NT2/D1 (cell line): ENCODE measurements at places on chromosomes 4 and X.
A peak's percentile ranks its signal among the peaks of the same experiment; 100 is the strongest.

DNA sequence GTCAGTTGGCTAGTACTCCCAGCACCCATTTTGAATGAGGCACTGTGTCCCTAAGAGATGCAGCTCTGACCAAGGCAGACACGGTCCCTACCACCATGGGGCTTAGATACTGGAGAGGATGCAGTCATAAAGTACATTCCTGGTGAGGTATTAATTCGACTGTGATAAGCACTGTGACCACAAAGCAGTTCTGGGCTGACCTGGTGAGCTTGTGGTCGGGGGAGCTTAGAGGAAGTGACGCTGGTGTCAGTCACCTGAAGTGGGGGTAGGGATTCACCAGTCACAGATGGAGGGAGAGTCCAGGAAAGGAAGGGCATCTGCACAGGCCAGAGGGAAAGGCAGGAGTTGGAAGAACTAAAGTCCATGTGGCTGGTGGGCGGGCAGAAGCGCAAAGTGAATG lies 15.8 kb upstream of the CLTRN start:
- no peak for DNase-seq

- DNase-seq = no peak
Observed at GRCh38 chr4:161314371-161314770, 849.4 kb downstream of the FSTL5 start.

- DNase-seq = no peak
Observed at GRCh38 chr4:39062770-39063097, 702 bp downstream of the KLHL5 start.

- DNase-seq = peak; percentile 39
Observed at GRCh38 chr4:15004739-15005301, 2.5 kb downstream of the CPEB2 start.

- no peak for DNase-seq
Observed at GRCh38 chr4:78742300-78742699, 33.9 kb upstream of the BMP2K start.

GRCh38 chr4:186016796-186017195 lies 52.2 kb upstream of the TLR3 start:
- DNase-seq = no peak

- no peak for DNase-seq
Observed at GRCh38 chr4:93646233-93646930, 182.2 kb upstream of the ATOH1 start.

DNA sequence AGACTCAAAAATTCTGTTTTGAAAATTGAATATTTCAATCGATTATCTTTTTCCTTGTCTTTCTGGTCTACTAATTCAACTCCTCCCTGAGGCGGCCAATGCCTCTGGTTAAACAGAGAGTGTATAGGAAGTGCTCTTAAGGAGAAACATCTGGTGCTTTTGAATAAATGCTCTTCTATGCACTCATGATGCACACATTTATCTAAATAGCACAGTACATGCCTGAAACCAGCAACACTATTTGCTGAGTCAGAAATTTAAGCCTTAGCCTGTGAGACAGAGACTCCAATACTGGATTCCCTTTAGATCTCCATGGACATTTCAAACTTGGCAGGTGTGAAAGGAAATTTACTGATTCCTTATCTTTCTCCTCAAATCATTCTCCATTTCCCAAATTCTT lies 118.6 kb downstream of the SLIT2 start:
- DNase-seq = no peak

DNA sequence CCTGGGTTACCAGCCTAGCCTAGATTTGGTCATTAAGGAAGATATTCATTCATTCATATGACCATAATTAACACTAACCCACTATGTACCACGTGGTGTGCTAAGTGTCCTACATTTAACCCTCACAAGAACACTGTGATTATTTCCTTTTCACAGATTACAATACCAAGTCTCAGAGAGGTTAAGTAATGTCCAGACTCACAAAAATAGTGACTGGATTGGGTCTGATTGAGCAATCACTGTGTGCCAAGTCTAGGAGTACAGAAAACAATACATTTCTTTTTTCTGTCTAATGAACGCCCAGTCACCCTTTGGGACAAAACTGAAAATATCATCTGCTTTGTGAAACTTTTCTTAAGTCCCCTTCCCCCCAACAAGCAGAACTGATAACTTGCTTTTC lies 7.6 kb upstream of the DLG3 start:
- DNase-seq = no peak

GRCh38 chr4:129344058-129344457 lies 248.1 kb downstream of the C4orf33 start:
- no peak for DNase-seq

DNA sequence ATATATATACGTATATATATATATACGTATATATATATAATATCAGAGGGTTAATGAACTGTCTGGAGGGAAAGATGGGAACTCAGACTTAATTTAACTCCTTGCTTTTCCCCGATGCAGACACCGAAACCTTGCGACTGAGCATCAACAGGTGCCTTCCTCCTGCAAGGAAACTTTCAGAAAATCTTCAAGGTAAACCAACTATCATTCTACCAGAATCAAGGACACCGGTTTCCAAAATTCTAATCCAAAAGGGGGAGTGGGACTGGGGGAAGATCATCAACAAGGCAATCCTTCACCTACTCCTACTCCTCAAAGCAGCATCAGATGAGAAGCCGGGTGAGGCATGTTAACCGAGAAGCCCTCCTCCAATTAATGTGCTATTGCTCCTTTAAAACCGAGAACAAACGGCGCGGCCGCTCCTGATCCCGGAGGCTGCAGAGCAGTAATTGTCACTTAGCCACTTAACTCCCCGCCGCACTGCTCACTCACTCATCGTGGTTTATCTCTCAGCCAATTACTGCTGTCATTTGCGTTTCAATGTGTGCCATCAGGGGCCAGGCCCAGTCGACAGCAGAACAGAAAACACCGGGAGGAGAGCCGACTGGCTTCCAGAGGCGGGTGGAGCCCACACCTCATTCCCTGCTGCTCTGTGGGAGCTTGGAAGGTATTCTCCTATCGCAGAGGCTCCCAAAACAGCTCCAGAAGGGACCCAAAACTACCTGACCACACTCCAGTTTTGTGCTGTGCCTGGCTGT lies 61.7 kb downstream of the MAML3 start:
- DNase-seq = peak; percentile 60

DNA sequence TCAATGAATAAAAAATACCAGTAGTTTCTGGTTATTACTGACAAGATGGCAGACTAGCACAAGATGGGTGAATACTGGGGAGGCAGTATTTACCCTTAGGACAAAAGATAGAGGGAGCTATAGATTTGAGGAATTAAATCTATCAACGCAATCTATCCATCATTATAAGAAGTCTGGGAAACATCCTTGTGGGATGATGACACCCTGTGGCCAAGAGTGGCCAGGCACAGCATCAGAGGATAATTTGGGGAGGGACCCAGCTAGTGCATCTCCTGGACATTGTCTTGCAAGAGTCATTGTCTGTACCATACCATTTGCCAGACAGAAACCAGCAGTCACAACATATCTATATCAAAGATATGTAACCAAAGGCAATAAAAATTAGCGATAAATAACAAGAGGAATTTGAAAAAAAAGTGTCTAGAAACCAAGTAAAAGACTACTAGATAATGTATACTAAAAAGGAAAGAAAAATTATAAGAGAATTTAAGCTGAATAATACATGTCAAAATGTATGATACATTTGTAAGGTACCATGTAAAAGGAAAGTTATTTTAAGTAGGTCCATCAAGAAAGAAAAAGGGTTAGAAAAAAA lies 22.9 kb downstream of the KCTD8 start:
- no peak for DNase-seq

DNA sequence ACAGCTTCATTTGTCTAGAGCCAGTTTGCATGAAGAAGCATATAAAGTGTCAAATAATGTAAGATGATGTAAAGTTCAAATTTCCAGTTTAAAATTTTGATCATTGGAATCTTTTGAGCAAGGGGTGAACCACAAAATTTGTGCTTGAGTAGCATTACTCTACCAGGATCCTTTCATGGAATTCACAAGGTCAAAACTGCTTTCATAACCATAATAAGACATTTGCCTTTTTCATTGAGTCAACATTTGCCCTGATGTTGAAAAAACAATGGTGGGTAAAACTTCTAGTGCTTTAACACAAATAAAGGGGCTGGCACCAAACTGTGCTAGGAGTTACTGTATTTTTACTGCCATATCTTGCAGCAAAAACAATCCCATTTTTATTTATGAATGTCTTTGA lies 142.2 kb downstream of the GLRA3 start:
- DNase-seq = no peak

GRCh38 chrX:31546126-31546525 lies 474.3 kb upstream of the FTHL17 start:
- DNase-seq = no peak

GRCh38 chr4:135538698-135539097 lies 1337.1 kb upstream of the PABPC4L start:
- DNase-seq = no peak

DNA sequence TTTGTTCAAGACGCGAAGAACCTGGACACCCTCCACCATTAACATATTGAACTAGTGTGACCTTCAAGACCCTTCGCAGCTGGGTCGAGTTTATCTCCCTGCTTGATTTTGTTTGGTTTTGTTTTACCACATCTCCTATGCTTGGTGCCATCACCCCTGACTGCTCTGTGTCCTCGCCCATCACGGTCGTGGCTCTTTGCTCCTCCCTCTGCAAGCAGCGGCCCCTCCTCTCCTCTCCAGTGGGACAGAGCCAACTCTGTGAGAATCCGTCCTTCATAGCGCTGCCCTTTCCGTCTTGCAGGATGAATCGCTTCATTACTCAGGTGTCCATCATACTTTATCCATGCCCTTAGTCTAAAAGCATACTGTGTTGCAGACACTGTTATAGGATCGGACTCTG lies 9.1 kb upstream of the FAM149A start:
- DNase-seq = no peak

DNA sequence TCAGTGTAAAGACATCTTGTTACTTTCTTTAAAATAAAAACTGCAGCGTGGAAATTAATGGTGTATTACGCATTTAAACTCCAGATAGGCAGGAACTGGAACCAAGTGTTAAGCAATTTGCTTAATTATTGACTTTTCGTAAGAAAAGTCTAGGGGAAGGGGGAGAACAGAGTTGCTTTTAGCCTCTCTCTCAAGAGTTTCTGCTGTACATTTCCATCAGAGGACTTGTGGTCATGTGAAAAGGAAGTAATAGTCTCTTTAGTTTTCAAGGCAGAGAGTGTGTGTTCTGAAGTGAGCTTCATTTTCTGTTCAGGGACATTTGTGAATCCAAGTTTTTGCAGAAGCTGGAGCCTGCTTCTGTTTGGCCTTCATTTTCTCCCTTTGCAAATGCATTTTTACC lies 127.2 kb downstream of the UBE2K start:
- no peak for DNase-seq

DNA sequence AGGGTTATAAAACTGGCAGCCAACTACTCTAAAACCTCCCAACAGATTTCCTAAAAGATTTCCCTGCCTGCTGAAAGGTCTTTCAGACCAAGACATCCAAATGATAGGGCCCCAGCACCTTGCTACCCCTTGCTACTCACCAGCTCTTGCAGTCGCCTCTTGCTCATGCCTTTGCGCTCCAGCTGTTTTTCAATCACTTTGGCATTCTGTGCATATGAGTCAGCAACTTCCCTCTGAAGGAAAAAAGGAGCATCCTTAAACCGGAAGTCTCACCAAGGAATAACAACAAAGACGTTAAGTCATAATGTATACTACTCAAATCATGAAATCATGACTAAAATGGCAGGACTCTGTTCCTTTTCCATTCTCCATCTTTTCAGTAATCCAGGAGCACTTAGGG lies 24.0 kb downstream of the STEEP1 start:
- DNase-seq = peak; percentile 49

DNA sequence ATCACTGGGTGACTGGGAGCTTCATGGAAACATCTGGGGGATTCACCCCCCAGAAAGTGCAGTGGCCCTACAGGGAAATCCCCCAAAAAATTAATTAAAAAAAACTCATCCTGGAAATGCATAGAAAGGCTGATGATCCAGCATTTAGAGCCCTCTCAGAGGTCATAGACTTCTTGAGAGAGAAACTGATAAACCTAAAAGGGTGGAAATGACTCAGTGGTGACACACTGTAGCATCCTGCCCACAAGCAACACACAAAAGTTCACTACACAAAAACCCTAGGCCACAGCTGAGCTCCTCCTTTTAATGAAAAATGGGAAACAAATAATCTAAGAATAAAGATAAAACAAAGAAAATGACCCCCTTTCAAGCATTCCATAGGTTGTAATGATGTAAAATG lies 911.5 kb downstream of the GLUD2 start:
- DNase-seq = no peak

- DNase-seq = peak; percentile 60
Observed at GRCh38 chrX:71910986-71911730, 513 bp downstream of the NHSL2 start.
